ENCODE measurements at places on chromosomes 3 and 15.
A peak's percentile ranks its signal among the peaks of the same experiment; 100 is the strongest.

GRCh38 chr3:141448606-141449220, 38.1 kb upstream of the RASA2 start:
- no peak for DNase-seq

DNA sequence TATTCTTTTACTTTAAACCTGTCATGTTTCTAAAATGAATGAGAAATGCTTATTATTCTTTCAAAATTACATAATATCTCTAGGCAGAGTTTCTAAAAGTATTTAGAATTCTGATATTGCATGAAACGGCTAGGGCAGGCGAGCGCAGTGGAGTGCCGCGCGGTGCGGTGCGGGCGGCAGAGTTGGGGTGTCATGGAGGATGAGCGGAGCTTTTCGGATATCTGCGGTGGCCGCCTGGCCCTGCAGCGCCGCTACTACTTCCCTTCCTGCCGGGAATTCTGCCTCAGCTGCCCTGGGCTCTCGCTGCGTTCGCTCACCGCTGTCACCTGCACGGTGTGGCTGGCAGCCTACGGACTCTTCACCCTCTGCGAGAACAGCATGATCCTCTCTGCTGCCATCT, 12.6 kb downstream of the BNIP2 start:
- no peak for DNase-seq

- DNase-seq, result no peak
Measured at GRCh38 chr3:20576228-20576627, 390.2 kb upstream of the SGO1 start.

GRCh38 chr3:125582707-125583106, 12.6 kb downstream of the OSBPL11 start:
- no peak for DNase-seq

DNA sequence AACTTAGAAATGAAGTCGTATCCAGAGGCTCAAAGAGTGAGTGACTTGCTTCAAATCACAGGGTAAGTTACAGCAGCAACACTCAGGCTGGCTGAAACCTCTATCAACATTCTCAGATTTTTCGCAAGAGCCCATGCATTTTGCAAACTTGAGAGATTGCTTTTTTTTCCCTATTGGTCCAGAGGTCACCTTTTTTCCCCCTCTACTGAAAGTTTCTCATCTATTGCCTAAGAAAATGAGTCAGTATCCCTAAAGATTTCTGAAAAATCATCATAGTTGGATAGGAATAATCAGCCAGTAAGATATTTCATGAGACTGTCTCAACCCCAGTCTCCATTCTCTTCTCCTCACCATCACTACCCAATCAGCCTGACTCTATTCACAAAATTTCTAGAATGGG, 410.6 kb downstream of the FOXP1 start:
- DNase-seq, result no peak

- DNase-seq, result no peak
Measured at GRCh38 chr3:59284926-59285325, 235.1 kb upstream of the CFAP20DC start.

DNA sequence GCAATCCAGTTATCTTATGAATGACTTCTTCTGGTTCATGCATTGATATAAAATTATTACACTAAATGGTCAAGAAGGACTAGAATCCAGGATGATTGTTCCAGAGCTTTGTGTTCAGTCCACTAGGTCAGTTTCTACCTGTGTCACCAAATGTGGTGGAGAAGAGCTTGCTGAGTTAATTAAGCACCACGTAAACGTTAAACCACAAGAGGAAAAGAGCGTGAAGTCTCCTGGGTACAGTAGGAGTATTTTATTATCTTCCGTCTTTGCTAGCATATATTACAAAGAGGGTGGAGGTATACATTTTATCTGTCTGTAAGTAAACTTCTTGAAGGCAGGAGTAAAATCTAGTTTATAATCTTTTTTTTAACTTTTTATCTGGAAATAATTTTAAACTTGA, 23.5 kb downstream of the CHP1 start:
- no peak for DNase-seq

DNA sequence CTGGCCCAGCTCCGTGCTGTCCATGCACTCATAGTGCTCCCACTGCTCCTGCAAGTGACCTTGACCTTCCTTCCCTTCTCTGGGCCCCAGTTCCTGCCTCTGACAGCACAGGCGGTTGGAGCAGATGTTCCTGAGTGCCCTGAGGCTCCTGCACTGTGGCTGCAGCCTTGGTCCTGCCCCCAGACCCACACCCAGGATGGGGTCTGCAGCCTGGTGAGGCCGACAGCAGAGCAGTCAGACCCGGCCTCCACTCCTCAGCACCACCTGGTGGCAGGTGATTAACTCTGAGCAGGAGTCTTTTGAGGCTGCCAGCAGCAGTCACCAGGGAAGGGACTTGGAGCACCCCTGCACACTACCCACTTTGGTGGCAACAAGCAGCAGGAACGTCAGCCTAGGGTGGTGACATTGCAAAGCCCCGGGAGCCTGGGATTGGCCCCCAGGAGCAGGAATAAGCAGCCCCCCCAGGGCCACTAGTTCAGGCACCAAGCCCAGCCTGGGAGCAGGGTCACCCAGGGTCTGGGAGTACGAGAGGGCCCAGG, 64.6 kb downstream of the CYP11A1 start:
- DNase-seq, result peak; percentile 38

DNA sequence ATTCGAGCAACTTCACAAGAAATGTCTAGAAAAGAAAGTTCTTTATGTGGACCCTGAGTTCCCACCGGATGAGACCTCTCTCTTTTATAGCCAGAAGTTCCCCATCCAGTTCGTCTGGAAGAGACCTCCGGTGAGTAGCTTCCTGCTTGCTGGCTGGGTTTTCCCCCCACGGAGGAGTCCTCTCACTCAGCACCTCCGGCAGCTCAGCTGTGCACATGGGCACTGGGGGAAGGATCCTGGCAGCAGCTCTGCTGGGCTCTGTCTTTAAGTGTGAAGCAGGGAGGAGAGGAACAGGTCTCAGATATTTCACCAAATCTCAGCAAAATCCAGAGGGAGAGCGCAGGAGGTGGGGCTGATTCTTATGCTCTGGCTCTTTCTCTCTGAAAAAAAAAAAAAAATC, 684 bp downstream of the CAPN3 start:
- DNase-seq, result peak; percentile 87

- no peak for DNase-seq
Measured at GRCh38 chr15:84638103-84638502, 16.0 kb downstream of the WDR73 start.

GRCh38 chr3:114539525-114539924, 245.7 kb downstream of the TIGIT start:
- no peak for DNase-seq

- DNase-seq, result no peak
Measured at GRCh38 chr3:111669926-111670630, 74.9 kb upstream of the ZBED2 start.

DNA sequence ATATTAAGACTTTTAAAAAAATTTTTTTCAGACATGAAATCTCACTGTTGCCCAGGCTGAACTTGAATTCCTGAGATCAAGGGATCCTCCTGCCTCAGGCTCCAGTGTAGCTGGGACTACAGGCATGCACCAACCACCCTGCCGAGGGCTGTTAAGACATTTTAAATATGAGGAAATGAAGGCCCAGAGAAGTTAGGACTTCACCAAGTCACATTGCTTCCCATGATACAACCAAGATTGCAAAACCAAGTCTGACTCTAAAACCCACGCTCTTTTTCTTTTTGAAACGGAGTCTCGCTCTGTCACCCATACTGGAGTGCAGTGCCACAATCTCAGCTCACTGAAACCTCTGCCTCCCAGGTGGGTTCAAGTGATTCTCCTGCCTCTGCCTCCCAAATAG, 28.0 kb downstream of the PTPN9 start:
- no peak for DNase-seq

DNA sequence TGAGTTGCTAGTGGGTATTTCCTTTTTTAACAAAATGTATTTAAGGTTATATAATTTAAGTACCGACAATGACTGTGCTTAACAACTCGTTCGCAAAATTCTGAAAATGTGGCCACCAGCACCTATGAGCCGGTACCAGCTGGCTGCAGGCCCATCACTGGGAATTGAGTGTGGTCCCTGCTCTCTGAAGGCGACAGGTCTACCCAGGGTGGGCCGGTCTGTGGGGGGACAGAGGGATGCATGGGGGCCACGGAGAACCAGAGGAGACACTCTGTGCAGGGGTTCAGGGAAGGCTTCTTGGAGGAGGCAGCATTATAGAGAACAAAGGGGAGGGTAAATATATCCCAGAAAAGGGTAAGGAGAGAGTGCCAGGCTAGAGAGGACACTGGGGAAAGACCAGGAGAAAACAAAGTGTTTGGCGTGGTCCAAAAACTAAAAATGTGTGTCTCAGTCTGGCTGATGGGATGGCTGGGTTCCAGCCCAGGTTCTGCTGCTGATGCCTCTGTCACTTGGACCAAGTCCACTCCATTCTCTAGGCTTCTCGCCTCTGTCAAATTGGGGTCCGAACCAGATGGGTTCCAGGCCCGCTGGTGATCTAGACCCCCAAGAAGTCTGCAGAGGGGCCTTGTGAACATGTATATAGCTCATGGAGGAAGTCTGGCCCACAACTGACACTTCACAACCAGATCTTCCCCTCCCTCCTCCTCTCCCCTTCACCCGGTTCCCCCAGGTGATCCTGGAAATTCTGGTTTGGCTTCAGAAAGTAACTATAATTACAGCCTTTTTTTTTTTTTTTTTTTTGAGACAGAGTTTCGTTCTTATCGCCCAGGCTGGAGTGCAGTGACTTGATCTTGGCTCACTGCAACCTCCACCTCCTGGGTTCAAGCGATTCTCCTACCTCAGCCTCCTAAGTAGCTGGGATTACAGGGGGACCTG, 10.7 kb upstream of the CYP11A1 start:
- DNase-seq, result no peak

GRCh38 chr15:48103647-48104046, 17.1 kb upstream of the SLC24A5 start:
- DNase-seq, result no peak

DNA sequence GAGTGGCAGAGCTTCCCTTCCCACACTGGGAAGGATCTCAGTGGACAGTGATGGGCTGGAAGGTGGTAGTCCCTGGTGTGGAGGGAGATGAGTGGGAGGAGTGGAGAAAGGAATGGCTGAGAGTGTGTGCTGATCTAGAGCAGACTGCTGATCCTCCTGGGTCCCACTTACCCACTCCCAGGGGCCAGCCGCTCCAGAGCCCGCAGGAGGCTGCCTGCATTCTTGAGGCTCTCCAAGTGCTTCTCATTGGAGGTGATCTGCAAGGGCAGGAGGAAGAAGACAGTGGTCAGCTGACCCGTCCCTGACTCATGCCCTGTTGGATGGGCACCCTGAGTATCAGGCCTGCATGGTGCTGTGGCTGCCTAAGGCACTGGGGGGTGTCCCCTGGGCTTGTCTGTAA, 50.0 kb downstream of the CTNNB1 start:
- DNase-seq, result no peak

DNA sequence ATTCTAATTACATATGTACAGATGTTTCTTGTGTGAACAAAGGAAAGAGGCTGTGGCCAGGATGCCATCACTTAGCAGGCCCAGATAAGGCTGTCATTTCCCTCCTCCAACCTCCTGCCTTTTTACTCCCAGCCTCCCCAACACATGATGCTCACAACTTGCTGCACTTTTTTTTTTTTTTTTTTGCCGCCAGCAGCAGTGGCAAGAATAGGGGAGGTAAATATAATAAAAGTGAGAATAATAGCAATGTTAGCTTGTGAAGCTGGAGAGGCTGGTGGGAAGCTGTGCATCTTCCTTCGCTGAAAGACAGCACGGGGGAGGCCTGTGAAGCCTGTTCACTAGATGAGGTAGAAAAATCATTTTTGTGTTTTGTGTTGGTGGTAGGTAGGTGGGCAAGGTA, 42.5 kb upstream of the MYO5C start:
- DNase-seq, result no peak

DNA sequence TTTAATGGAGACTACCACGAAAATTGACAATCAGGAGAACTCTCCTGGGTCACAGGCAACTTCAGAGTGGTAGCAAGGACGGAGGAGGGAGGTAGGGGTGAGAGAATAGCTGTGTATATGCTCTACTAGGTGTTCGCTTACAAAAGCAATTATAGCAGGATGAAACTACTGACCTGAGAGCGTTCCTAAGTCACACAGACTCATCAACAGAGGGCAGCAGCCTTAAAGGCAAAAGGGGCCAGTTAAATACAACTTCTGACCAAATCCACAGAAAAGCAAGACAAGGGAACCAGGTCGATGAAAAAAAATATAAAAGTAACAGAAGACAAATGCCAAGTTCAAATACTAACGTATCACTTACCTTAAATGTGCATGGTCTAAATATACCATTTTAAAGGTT, 894.6 kb downstream of the PLOD2 start:
- no peak for DNase-seq

DNA sequence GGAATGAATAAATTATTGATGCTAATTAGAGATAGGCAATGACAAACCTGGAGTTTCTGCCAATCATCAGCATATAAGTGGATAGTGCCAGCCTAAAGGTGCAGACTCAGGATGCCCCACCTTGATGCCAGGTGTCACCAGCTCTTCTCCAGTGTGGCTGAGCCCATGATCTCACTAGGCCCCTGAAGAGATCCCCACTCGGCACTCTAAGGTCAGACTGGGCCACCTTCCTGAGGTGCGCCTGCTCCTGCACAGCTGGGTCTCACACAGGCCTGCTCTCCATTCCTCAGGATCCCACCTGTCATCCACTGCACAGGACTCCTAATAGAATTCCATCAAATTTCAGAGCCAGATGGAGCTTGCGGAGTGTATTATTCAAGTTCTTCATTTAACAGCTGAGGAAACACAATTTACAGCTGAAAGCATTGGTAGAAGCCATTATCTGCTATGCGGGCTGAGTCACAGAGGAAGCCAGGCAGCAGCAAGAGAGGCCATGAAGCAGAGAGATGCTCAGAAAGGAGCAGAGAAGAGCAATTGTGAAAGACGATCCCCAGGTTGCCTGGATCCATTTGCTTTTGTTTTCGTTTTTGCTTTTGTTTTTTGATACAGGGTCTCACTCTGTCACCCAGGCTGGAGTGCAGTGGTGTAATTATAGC, 25.1 kb upstream of the FSTL1 start:
- DNase-seq, result no peak

DNA sequence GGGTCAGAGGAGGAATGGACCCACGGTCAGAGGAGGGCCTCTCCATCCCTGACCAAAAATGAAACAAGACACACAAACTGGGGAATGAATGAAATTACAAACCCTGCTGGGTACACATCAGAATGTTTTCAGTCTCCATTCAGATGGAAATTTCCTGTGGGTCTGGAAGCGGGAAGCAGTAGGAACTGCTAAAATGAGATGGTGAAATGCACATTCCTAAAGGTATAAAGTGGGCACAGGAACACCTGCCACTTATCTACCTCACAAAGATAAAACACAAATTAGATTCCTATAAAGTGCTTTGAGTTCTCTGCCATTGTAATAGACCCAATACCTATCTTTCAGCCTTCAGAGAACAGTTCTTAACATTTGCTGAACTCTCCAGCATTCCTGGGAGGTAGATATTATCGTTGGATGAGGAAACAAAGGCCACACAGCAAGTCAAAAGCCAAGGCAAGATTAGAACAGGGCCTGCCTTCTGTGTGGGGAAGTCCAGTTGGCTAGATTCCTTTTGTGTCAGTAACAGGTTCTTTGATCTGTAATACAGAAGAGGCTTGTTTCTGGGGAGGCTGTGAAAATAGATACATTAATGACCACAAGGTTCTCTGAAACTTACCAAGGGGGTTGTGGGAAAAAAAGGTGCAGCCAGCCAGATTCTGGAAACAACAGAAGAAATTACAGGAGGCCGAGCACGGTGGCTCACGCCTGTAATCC, 98.4 kb downstream of the IGF2BP2 start:
- DNase-seq, result no peak

Data from posterior cingulate gyrus (tissue), 11 donors.